ENCODE measurements at places on chromosomes 2 and 18. TPM values are rescaled to one million over a fixed set of nuclear protein-coding genes. Genes with fewer than 3 reads are reported as not detected.

Gene CEP76
- 14.4 TPM for total RNA-seq

Gene HTR2B
- not detected for total RNA-seq

Gene DTYMK
- total RNA-seq = 51.4 TPM

GRCh38 chr2:180775711-180776110, 204.7 kb upstream of the UBE2E3 start:
- no peak for DNase-seq

- no peak for DNase-seq
These were observed 36.0 kb upstream of the BIN1 start for GRCh38 chr2:127142663-127143630.

GRCh38 chr2:47243596-47244323, 88.7 kb upstream of the STPG4 start:
- no peak for DNase-seq

DNA sequence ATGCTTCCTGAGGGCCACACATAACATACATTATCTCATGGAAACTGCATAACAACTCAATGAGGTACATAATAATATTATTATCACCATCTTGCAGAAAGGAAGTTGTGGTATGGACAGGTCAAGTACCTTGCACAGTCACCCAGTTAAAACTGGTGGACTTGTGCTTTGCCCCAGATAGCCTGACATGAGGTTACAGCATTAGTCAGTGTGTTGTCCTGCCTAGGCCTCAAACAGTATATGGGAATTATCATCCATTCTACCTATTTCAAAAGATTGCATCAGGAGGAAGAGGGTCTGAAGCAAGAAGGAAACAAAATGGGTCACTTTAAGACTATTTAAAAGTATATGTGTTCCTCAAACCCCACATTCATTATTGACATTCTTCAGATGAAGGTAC, 5.4 kb upstream of the ANTXR1 start:
- no peak for DNase-seq

- DNase-seq = no peak
These were observed 15.8 kb upstream of the RTTN start for GRCh38 chr18:70221156-70221914.

GRCh38 chr2:214574084-214574781, 163.4 kb downstream of the VWC2L start:
- no peak for DNase-seq

GRCh38 chr2:8000870-8001269, 681.0 kb upstream of the ID2 start:
- no peak for DNase-seq

- no peak for DNase-seq
These were observed 7.6 kb downstream of the TTC39C start for GRCh38 chr18:24022161-24022560.
